Smooth muscle cell of the pulmonary artery (primary cell): ENCODE measurements at places on chromosomes 11 and 22. TPM values are rescaled to one million over a fixed set of nuclear protein-coding genes. Genes with fewer than 3 reads are reported as not detected.

LARGE1 gene
- total RNA-seq, result 23.9 and 32.0 TPM in 2 replicates

EHD1 gene
- 121 and 124 TPM in 2 replicates for total RNA-seq

SLC22A25 gene
- total RNA-seq, result not detected in 2 replicates

TRIM48 gene
- total RNA-seq, result not detected in 2 replicates

CXCR5 gene
- not detected in 2 replicates for total RNA-seq

SESN3 gene
- total RNA-seq, result 12.9 and 99.6 TPM in 2 replicates
